ENCODE measurements at places on chromosomes 2 and 18.

DNA sequence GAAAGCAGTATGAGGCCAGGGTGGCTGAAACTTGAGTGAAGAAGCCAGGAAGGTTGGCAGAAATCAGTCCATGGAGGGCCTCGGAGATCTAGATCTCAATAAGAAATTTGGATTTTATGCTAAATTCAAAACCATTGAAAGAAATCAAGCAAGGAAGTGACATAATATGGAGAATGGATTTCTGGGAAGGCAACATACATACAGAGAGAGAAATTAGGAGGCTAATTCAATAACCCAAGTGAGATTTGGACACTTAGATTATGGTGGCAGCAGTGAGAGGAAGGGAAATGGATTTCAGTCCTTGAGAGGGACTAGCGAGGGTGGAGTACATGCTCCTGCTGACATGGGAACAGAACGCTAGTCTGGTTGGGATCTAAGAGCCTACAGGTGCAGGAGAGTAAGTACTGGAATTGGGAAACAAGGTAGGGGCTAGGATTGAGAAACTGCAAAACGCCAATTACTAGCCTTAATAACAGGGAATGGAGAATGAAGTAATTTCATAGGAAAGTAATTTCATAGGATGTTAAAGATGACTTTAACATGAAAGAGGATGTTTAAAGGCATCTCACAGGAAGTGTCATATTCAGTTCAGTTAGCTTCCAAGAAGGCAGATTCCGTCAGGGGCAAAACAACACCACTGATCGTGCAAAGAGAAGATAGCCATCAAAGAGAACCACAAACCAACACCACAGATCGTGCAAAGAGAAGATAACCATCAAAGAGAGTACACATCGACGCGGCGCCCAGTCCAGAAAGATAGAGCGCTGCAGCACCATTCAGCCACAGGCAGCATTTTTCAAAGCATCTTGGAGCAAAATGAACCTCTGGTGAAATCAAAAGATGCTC lies 27.2 kb downstream of the CDKL4 start:
- DNase-seq = no peak

DNA sequence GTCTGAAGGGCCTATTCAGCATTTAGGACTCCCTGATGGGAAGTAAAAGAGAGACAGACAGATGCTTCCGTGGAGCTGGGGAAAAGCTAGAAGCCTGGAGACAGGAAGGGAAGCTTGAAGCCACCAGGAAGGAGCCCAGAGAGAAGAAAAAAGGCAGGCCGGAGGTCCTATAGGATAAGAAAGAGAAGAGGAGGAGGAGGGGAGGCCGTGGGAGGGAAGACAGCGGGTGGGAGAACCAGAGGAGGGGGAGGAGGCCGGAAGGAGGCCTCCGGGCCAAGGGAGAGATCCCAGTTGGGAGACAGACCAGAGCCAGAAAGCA lies 107.1 kb upstream of the PKDCC start:
- DNase-seq = no peak

DNA sequence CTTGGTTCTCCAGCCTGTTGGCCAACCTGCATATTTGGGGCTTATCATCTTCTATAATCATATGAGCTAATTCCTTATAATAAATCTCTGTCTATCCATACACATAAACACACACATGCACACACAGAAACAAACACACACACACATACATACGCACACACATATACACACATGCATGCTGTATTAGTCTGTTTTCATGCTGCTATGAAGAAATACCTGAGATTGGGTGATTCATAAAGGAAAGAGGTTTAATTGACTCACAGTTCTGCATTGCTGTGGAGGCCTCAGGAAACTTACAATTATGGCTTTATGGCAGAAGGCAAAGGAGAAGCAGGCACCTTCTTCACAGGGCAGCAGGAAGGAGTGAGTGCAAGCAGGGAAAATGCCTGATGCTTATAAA lies 707.4 kb upstream of the CDH2 start:
- DNase-seq = no peak

DNA sequence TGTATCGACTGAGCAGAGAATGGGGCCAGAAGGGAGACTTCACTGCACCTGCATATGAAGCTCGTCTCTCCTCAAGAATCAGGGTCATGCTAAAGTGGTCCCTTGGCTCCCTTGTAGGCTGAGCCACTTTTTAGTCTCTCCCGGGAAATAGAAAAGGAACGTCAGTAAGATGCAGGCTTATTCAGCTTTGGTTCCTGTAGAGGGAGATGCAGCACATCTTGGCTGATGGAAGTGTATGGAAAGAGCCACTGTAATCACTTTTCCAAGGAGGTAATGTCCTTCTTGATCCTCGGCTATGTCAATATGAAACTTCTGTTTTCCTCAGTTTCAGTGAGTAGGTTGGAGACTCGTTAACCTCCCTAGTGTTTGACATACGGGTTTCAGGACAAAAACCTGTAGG lies 235.2 kb downstream of the GCA start:
- DNase-seq = no peak

DNA sequence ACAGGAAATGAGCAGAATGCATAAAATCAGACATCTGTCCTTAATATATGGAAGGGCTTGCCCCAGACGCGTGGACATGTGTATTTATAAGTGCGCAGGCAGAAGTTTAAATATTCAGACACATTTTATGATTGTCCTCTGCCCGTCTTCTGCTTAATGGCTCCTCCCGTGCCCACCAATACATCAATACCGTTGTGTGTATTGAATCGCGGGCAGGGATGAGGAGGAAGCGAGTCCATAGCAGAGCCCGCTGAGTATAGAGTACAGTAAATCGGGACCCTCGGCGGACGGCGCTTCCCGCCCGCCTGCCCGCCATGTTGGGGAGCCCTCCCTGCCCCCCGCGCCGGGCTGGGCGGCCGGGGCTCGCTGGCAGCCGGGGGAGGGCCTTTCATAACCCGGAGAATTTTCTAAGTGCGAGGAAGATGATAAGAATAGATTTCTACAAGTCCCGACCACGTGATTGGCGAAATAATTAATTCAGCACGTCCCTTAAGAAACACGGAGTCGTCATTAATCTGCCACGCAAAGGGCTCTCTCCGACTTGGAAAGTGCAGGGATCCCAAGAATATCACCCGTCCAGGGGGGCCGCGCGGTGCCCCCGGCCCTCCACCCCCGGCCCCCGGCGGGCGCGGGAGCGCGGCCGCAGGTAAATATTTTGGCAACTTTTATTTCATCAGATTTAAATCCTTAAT lies at the start of gene HOXD3:
TSS of gene HOXD3 (plus strand) at position 501 of the 692 bp plus-strand sequence. CDS start 11,808 bp downstream, outside the sequence.
- peak; percentile 58 for DNase-seq

GRCh38 chr2:189569295-189569910 lies 11.2 kb downstream of the SLC40A1 start:
- peak; percentile 16 for DNase-seq

- DNase-seq = no peak
Observed at GRCh38 chr2:240775905-240776304, 44.1 kb downstream of the KIF1A start.

- DNase-seq = no peak
Observed at GRCh38 chr18:53527365-53527764, 697.1 kb downstream of the MBD2 start.

DNA sequence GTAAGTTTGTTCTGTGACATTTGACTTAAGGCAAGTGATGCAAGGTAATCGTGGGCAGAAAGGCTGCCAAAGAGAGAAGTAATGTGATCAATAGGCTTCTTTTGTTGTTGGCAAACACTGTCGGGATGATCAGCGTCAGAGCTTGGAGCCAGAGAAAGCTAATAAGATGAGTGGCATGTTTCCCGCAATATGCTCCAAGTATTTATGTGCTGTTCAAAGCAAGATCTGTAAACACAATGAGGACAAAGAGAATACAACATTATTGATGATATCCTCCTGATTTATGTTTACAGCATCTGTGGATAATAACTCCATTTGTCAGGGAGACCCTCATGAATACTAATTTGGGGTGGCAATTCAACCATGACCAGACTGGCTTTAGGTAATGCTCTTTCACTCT lies 603.3 kb downstream of the TDRD15 start:
- DNase-seq = no peak

DNA sequence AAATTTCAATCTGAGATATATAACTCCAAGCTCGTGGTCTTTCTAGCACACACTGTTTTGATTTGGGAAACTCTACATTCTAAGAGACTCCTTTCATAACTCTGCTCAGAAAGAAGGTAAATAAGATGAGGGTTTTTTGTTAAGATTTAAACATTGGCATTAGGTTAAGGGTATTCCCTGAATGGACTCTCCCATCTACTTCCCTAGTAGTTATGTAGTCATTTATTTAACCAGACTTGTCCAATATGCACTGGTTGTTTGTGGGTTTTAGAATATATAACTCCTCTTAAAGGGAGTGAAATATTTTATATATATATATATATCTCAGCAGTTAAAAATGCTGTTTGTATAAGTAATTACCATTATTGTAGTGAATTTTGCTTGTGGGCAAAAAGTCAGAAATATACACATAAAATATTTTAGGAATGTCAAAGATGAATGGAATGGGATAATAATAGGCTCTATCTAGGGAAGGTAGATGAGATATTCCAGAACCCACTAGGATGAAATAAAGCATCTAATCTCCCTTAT lies 61.5 kb upstream of the WDR75 start:
- DNase-seq = no peak

DNA sequence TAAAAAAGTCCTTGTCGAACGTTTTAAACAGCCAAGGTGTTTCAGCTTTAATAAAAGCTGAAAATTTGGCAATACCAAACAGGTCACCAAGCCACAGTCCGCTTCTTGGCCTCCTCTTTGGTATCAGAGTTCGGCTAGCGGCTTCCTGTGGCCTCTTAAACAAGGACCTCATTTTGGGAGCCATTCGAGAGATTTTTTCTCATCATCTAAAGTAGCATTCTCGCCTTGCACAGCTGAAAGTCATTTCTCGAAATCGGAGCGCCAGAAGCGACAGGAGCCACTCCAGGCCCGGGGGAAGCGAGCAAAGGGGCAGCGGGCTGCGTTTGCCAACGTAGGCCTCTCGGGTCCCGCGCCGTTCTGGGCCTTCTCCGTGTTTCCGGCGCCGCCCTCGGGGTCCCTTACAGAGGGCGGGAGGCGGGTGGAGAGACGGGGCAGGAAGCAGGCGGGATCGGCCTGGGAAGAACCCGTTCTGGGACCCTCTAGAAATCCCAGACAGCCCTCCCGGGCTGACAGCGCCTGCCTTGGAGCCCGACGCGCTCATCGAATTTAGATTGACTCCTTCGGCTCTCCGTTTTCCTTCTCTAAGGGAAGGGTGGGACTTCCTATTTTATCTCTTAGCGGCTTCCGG lies 522 bp upstream of the ZNF407 start:
- peak; percentile 88 for DNase-seq

- no peak for DNase-seq
Observed at GRCh38 chr2:128370468-128371247, 52.0 kb upstream of the HS6ST1 start.

DNA sequence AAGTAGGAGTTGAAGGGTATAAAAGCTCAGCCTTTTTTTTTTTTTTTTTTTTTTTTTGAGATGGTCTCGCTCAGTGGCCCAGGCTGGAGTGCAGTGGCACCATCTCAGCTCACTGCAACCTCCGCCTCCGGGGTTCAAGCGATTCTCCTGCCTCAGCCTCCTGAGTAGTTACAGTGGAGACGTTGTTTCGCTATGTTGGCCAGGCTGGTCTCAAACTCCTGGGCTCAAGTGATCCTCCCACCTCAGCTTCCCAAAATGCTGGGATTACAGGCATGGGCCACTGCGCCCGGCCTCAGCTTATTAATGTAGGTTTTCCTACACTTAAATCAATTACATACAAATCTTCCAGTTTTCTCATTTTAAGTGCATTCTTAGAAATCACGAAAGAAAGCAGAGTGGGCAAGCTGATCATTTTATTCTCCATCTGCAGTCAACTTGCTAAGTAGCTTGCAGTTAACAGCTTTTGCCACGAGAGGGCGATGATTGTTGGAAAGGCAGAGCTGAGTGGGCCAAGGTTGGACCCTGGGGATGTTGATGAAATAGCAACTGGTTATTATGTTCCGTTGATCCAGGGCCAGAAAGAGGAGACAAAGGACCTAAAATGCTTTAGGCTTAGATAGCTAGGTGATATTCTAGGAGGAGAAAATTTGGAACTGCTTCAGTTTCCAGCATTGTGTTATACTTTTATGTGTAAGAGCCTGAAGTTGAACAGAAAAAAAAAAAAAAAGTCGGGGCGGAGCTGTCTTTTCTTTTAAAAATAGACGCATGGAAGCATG lies 234.4 kb upstream of the EPAS1 start:
- peak; percentile 90 for DNase-seq

DNA sequence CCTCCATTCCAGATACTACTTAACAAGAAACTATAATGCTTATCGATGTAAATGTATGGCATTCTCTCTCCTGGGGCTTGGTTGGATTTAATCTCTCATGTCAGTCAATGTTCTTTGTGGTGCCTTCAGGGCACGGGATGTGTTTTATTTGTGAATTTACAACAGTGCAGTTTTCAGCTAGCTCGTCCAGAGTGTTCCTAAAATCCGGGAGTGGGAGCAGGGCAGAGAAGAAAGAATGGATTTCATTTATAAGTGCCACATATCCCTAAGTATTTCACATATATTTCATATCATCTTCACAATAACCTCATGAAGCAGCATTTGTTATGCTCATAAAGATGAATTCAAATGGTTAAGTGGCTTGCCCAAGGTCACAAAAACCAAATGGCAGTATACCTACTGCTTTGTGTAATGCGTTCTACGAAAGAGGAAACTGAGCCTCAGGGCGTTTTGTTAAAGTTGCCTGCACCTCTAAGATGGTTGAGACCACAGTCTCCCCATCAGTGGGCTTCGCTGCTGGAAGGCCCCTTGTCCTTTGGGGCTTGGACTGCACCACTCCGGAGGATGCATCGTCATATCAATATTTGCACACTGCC lies 134.7 kb upstream of the MGAT5 start:
- DNase-seq = peak; percentile 14

GRCh38 chr2:152354069-152354755 lies 19.2 kb downstream of the FMNL2 start:
- peak; percentile 81 for DNase-seq

GRCh38 chr2:235605312-235606003 lies 111.6 kb downstream of the AGAP1 start:
- peak; percentile 100 for DNase-seq

DNA sequence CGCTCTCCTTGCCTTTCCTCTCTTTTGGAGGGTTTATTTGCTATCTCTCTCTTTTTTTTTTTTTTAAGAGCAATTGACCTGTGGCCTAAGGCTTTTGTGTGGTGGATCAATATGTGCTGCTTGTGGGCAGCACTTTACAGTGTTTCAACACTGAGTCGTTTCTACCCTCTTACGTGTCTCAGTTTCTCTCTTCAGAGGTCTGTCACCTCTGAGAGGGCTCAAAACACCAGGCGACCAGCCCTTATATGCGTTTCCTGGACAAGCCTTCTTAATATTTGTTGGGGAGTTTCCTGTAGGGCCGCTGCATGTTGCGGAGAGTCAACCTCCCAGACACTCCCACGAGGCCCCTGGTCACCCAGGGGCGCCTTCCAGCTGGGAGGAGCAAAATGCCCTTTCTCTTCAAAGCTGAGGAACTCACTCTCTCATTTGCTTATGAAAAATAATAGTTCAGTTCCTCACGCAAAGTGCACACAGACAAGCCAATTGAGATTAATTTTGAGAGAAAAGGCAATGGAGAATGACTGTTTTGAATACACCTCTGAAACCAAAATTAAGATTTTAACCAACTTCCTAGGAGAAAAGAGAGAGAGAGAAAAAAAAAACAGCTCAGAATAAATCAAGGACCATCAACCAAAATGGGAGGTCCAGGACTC lies 96.3 kb upstream of the B3GNT2 start:
- no peak for DNase-seq
